SK-N-DZ (cell line): ENCODE measurements at places on chromosomes 7 and 10.

- DNase-seq = no peak
Observed at GRCh38 chr7:131747658-131748232, 191.3 kb upstream of the PODXL start.

DNA sequence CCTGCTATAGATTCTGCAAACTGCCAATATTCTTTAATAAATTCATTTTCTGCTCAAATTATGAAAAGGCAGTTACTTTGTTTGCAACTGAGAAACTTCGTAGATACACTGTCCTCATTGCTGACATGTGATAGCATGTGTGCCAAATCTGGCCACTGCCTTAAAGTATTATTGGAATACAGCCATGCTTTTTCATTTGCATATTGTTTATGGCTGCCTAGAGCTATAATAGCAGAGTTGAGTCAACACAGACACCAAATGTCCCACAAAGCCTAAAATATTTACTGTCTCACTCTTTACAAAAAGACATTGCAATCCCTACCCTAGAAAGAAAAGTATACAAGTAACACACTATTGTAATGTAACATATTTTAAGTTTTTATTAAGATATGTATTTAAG, 647.4 kb downstream of the XPNPEP1 start:
- no peak for DNase-seq

DNA sequence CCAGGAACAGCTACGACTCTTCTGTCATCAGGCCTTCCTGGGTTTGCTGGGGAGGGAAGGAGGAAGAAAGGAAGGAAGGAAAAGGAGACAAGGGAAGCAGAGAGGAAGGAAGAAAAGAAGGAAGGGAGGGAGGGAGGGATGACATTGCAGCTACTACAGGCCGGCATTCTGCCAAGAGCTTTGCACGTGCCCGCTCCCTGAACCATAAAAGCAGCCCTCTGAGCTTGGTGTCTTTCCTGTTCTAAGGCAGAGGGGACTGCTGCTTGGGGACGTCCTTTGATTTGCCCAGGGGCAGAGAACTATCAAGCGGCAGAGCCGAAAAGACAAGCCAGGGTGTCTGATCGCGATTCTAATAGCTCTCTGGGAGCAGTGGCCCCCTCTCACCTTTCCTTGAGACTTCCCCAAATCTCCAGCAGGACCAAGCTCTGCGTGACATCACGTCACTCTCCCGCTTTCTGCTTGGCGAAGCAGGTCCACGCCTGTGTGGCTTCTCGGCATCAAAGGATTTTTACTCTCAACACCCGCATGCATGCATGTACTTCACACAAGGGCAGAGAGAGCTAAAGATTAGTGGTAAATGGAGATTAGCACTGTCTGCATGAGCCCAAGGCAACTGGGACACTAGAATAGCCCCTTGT, 167.8 kb upstream of the AUTS2 start:
- DNase-seq = no peak

- DNase-seq = no peak
Observed at GRCh38 chr7:26165950-26166683, 14.1 kb downstream of the NFE2L3 start.

GRCh38 chr7:135359615-135360014, 126.0 kb downstream of the STRA8 start:
- no peak for DNase-seq

GRCh38 chr7:85156661-85157208, 30.1 kb downstream of the SEMA3D start:
- DNase-seq = no peak

DNA sequence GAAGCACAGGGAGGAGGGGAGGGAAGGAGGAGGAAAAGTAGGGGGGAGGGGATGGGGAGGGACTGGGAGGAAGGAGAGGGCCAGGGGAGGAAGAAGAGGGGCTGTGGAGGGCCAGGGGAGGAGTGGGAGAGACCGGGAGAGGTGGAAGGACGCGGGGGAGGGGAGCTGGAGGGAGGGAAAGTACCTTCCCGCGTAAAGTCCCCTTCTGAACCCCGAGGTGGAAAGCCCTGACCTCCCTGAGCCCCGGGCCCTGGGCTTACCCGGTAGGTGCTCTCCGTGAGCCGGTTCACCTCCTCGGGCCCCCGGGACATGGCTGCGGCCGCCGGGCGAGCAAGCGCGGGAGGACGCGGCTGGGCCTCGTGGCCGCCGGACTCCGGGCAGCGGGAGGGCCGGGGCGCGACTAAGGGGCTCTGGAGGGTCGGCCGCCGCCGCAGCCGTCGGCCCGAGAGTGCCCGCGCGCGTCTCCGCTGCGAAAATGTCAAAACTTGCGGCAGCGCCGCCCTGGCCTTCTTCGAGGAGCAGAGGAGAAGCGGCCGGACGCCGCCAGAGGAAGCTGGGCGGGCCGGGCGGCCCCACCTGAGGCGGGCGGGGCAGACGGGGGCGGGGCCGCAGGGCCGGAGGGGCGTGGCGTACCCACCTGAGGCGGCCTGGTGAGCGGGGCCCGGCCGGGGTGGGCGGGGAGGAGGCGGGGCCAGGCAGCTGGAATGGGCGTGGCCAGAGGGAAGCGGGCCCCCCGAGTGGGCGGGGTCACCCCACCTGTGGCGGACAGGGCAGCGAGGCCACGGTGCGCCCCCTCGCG, at the start of gene BAIAP2L1:
Gene BAIAP2L1 (minus strand): TSS at position 549 of the 799 bp plus-strand sequence. CDS start 238 bp downstream, at position 311.
- no peak for DNase-seq

DNA sequence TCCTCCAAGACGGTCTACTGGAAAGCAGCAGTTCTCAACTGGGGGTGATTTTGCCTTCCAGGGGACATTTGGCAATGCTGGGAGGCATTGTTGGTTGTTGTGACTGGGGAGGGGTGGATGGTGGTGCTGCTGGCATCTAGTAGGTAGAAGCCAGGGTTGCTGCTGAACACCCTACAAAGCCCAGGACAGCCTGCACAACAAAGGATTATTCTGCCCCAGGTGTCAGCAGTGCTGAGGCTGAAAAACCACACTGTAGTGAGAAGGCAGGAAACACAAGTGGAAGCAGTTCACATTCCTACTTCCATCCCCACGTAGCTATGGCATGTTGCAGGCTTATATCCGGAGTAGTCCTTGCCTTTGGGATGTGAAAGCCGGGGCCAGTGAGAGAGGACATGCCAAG, 86.9 kb downstream of the AOAH start:
- no peak for DNase-seq

DNA sequence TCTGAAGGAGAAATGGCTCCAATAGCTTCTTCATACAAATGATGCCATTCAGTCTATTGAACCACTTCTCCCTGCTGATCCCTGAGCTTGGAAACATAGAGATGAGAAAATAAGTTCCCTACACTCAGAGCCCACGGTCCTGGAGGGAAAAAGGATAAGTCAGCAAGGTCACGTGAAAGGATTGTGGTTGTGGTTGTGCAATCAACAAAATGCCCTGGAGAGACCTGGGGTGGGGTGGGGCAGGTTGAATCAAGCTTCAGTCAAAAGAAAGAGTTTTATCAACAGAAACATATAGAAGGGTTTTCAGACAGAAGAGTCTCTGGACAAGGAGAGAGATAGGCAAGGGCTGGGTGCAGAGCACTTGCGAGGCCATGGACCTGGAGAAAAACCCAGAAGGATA, 30.1 kb downstream of the C10orf90 start:
- no peak for DNase-seq

DNA sequence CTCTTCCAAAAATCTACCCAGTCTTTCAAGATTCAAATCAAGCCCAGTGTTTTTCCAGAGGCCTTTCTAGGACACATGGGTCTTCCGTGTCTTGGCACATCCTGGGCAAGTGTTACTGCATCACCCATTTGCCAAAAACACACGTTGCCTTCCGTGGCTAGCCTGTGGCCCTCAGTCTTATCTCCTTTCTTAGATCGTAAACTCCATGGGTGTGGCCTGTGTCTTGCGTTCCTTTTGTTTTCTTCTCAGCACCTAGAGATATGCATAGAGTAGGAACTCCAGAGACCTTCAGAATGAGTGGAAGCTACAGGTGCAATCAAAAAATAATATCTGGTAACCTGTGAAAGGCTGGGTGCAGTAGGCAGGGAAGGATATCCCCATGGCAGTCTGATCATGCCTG, 56.5 kb upstream of the NMT2 start:
- DNase-seq = no peak

GRCh38 chr10:92690211-92690914, 608 bp downstream of the HHEX start:
- DNase-seq = no peak

DNA sequence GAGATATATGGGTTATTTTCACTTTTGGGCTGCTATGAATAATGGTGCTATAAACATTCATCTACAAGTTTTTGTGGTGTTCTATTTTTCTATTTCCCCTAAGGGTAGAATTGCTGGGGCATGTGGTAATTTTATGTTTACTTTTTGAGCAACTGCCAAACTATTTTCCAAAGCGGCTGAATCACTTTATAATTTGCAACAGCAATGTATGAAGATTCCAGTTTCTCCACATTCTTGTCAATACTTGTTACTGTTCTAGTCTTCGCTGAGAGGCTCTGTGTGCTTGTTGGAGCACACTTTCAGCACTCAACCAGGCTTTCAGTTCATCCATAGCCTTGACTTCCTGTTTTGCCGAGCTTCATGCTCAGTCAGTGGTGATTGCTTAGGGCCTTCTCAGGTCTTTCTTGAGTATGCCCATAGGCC, 39.0 kb downstream of the ADK start:
- no peak for DNase-seq

DNA sequence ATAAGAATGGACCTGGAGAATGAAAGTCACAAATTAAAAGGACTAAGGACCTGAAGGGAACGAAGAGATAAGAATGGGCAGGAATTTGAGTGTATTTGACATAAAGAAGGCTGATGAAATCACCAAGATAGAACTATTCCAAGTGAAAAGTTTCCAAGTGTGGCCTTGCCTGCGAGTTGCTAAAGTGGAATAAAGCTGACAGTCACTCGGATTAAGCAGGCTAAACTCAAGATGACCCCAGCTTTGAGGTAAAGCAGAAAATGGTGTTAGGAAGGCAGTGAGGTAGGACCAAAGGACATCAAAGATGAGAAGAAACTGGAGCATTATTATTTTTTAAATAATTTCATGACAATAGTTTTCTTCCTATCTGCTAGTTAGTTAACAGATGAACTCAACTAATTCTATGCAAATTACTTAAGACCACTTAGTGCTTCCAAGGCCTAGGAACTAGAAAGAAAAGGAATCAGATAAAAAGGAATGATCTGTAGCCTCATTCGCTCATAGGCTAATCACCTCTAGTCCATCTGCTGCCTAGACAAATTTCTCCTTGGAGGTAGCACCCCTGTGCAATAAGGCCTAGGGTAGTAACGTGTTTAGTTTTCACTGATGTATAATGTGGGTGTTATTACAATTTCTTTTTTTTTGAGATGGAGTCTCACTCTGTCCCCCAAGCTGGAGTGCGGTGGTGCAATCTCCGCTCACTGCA, 34.5 kb downstream of the EZH2 start:
- peak; percentile 24 for DNase-seq

GRCh38 chr7:49706106-49706505, 67.3 kb upstream of the VWC2 start:
- DNase-seq = no peak

DNA sequence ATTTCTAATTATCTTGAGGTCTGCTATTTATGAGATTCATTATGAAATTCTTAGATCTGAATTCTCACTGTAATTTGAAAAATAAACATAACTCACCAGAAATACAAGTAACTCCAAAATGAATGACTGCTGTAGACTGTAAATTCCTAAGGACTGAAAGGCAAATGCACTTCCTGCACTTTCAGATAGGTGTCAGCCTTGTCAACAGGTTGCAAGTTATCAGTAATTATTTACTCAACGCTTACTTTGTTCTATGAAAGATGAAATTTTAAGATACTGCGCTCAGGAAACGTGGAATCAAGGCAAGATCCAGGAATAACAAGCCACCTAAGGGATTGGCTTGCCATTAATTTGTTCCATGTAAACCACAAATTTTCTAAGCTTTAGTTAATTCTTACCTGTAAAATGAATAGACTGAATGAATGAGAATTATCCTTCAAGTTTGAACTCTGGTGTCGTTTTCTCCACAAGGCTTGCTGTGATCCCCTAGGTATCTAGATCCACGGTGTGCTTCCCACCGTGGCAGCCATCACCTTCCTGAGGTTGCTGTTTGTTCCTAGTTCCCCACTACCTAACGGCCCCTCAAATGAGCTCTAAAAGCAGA, 12.6 kb downstream of the DHX32 start:
- no peak for DNase-seq

DNA sequence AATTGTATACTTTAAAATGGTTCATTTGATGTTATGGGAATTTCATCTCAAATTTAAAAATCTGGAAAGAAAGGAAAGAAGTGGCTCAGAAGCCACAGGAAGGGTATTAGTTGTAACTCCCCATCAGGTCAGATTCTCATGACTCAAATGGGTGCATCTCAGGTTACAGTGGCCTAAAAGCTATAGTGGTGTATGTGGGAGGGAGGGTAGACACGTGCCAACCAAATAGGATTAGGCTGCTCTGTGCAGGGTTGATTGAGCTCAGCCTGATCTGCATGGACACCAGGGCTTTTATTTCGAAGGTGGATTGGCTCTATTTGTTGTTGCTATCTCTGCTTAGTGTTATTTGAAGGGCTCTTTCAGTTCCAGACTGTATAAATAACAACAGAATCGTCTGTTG, 121.5 kb upstream of the PRR15 start:
- DNase-seq = peak; percentile 89

DNA sequence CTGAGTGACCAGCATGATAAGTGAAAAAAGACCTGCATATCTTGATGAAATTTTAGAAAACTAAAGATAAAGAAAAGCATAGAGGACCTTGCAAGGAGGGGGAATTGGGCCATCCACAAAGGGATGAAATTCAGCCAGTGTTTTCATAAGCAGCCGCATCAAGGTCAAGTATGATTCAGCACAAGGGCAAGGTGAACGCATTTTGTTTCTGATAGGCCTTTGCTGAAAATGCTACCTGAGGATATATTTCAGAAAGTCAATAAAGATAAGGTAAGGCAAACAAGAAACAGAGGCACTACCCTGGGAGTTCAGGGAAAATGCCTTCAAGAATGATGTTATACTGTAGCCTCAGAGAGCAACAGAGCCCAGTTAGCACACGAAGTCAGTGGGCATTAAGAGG, 55.0 kb upstream of the SHH start:
- no peak for DNase-seq

GRCh38 chr7:44073664-44074348, 8.4 kb upstream of the PGAM2 start:
- DNase-seq = no peak

DNA sequence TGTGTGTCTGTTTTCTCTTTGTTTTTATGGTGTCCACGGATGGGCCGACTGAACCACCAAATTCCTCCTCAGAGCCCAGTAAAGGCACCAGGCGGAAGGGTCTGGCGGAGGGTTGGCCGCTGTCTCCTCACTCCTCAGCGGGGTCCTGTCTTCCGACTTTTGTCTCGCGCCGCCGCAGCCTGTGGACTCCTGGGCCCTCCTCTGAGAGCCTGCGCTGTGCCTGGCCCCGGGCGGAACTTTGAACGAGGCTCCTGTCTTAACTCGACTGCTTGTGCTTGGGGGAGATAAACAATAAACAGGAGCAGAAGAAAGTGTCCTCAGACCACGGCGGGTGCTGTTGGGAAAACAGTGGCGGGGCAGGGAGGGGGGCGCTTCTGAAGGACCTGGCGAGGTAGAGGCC, 2.2 kb upstream of the FAM20C start:
- DNase-seq = no peak
